ENCODE measurements at places on chromosomes 7 and 10.

GRCh38 chr7:151377406-151377805, 32.4 kb downstream of the WDR86 start:
- DNase-seq, result no peak

DNA sequence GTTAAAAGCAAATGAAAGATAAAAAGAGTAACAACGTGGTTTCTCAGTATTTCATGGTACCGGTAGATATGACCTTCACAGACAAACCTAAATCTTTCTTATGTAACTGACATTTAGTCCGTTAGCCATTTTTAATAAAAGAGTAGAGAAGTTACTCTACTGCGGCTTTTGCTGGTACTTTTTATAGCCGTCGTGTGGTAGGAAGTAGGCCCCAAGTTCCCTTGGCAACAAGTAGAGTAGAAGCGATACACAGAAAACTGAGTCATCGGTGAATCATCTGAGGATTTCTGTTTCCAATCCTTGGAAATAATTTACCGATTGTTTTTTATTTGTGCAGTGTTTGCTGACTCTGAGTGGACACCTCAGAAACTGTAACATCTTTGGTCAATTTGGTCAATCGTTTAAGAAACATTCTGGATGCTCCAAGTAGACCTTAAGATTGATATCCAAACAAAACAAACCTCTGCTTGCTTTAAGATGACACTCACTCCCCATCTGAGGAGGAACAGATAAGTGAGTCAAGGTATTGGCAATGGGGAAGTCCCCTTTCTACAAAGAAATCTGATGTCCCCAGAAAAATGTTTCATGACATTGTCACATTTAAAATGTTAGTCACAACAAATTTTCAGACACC, 63.9 kb upstream of the AHR start:
- no peak for DNase-seq

- no peak for DNase-seq
These were observed 535.8 kb downstream of the PTPRN2 start for GRCh38 chr7:158051776-158052175.

DNA sequence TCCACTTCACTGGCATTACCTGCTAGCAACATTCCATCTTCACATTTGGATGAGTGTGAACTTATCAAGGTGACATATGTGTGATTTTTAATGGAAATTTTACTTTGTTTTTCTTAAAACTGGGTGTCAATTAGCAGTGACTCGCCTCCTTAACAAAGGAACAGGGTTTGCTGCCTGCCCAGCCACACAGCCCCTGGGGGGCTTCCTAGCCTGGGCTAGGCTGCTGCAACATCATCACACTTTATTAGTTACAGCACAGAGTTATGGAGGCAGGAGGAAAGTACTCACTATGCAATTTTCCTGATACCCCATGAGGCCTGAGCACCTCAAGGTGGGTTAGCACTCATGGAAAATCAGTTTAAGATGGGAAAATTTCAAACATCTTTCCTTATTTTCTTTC, 861.3 kb downstream of the NRG3 start:
- no peak for DNase-seq

DNA sequence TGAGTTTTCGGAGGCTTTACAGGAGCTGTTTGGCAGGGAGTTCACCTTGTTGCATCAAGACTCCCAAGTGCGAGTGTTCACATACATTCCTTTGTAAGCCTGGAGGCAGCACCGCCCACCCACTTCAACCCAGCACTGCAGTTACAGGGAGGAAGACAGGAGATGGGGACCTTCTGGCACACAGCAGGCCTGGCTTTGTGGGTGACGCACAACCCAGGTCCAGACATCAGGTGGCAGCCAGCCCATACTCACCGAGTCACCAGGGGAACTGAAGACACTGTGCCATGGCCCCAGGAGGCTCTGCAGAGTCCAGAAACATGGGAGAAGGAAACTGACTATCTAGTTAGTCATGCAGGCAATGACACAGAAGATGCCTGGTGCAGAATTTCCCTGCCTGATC, 305.9 kb upstream of the RNF32 start:
- no peak for DNase-seq

DNA sequence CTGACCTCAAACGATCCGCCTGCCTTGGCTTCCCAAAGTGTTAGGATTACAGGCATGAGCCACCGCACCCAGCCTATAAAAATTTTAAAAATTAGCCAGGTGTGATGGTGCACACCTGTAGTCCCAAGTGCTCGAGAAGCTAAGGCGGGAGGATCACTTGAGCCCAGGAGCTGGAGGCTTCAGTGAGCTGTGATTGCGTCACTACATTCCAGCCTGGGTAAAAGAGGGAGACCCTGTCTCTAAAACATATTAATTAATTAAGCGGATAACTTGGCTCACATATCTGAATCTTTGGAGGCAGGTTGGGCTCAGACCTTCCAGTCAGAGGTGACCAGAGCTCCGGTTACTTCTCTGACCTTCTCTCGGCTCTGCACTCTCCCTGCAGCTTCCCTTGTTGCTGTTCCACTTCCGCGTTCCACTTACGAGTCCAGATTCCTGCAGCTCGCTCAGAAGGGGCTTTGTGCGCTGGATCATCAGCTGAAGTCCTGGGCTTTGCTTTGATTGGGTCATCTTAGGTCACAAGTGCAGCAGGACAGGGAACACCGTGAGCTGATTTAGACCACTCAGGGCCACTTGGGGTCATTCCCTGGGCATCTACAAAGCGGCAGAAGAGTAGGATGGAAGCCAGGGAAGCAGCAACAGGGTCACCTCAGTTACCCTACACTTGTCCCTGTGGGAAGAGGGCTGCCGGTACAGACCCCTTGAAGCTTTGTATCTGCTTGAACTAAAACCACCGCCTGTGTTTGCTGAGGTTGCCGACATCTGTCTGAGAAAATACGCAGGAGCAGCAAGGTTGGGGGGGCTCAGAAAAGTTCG, 2.0 kb upstream of the ARPC1B start:
- no peak for DNase-seq

Measured in NCI-H2171 (cell line).